LNCaP clone FGC (cell line): ENCODE measurements at places on chromosomes 4 and X.

DNA sequence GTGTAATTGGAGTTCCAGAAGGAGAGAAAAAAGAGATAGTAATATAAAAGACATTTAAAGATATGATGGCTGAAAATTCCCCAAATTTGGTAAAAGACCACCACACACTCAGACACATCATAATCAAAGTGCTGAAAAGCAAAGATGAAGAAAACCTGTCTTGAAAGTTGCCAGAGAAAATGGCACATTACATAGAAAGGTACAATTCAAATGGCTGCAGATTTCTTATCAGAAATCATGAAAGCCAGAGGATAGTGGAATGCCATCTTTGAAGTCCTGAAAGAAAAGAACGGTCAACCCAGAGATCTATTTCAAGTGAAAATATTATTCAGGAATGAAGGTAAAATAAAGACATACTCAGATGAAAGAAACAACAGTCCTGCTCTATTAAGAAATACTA lies 29.3 kb upstream of the PAGE4 start:
- DNase-seq: no peak

- DNase-seq: no peak
Measured at GRCh38 chr4:16908377-16909021, 10.1 kb upstream of the LDB2 start.

- DNase-seq: peak; percentile 19
Measured at GRCh38 chr4:1511441-1512041, 105.3 kb upstream of the NKX1-1 start.

- DNase-seq: no peak
Measured at GRCh38 chr4:108204518-108204917, 35.8 kb upstream of the LEF1 start.

DNA sequence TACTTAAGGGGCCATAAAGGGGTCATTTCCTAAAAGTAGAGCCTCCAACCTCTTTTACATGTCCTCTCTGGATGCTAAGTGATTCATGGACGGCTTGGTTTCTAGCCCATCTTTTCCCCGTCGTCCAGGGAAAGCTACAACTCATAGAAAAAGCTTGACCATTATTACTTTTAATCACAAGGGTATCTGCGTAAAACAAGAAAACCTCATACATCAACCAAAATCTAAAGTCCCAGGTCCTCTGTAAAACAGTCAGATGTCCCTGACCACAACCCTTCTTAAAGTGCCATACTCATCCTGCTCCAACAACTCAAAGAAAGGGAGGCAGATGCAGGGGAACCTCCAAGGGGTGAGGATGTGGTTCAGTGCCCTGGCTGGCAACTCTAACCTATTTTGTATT lies 29.6 kb downstream of the ADGRA3 start:
- DNase-seq: no peak

- no peak for DNase-seq
Measured at GRCh38 chr4:138967313-138967712, 48.3 kb upstream of the NOCT start.

DNA sequence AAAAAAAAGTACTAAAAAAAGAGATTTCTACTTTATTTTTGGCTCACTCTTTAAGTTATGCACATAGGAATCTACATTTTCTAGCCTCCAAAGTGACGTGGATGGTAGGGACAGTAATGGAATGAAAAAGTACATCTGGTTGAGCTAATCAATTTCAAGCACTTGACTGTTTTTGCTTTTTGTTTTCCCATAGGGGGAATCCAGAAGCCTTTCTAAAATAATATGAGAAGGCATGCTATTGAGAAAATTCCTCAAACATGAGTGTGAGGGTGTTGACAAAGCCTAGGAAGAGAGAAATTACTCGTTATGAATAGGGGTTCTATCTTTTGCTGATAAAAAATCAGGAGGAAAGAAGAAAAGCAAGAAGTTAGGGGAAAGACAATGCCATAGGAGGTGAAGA lies 242.5 kb upstream of the PUDP start:
- DNase-seq: no peak

- DNase-seq: no peak
Measured at GRCh38 chr4:176896211-176896610, 103.5 kb upstream of the VEGFC start.
